ENCODE measurements at places on chromosomes 6 and 20. TPM values are rescaled to one million over a fixed set of nuclear protein-coding genes. Genes with fewer than 3 reads are reported as not detected.
A peak's percentile ranks its signal among the peaks of the same experiment; 100 is the strongest.

GRCh38 chr6:39086294-39086693 is 28.7 kb downstream of the SAYSD1 start:
- no peak for DNase-seq

The ZSCAN26 gene
- total RNA-seq, result 6.1 TPM

The DCDC2 gene
- total RNA-seq, result 0.04 TPM

DNA sequence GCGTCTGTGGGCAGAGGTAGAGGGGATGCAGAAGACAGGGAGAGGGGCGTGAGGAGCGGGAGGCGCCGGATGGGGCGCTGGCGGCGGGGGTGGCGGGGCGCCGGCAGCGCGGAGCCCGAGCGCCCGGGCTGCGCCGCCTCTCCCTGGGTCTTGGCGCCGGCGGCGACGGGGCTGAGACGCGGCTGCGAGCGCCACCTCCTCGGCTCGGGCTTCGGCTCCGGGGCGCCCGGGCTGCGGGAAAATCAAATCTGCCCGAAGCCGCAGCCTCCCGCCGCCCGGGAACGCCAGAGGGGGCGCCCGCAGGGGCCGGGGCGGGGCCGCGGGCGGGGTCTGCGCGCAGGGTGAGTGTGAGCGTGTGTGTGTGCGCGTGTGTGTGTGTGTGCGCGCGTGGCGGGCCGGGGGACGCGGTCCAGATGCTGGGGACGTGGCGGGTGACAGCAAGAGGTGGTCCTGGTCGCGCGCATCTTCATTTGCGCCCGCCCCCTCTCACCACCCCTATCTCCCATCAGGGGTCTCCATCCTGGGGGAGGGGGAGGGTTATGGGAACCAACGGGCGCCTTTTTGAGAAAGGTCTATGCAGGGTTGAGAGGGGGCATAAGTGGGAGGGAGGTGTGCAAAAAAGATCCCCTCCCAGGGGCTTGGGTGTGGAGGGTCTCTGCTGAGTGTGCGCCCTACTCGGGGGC is 646 bp upstream of the CPNE5 start:
- peak; percentile 89 for DNase-seq

The RNF182 gene
- 22.8 TPM for total RNA-seq

GRCh38 chr20:1897541-1897940 is 2.3 kb downstream of the SIRPA start:
- no peak for DNase-seq

DNA sequence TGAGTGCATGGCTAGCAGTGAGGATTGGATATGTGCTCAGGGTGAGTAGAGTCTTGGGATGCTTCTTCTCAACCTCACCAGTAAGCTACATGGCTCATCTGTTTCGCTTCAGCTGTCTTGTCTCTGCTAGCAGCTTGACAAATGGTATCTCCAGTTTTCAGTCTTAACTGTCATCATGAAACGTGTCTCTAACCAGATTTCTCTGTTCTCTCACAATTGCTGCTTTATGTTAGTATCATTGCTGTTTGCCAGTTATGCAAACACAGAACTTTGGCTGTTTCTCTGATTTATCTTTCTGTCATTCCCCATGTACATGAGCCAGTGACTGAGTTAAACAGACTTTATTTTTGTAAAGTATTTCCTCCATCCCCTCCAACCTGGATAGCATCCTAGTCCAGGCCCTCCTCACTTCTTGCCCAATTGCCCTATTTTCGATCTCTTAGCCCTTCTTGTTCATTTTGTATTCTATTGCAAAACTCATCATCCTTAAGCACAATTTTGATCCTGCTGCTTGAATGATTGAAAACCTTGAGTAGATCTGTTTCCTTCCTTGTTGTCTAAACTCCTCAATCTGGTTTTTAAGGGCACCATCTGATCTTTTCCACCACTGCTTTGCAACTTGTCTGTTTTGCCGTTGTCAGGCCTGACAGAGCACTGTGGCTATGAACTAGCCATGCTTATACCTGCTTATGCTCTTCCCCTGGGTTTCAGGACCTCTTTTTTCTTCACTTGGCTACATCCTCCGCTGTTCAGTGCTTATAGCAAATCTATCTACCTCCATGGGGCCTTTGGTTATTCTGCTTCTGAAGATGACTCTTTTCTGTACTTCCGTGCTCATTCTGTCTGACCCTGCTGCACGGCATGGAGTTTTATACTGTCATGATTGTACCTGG is 37.7 kb upstream of the ADIG start:
- DNase-seq, result no peak

The RPS6KA2 gene
- total RNA-seq, result 0.51 TPM

Measured in K562 (cell line).